ENCODE measurements at places on chromosomes 7 and 10.

DNA sequence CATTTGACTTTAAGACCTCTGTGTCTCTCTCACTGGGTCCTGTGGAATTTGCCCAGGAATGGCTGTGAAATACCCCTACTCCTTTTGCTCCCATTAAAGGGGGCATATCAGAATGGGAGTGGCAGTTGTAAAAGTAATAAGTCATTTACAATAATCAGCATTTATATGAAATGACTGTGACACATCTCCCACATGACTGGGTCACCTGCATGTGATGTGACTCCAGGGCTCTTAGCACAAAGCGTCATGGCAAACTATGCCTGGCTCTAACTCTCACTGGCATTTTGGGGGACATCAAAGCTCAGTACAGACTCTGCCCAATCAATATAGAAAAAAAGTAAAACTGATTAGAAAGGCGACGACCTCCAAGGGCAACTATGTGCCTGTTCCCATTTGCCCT, 157.6 kb downstream of the RPS24 start:
- no peak for DNase-seq

- DNase-seq = no peak
These were observed 202.2 kb downstream of the PARD3 start for GRCh38 chr10:34612938-34613337.

DNA sequence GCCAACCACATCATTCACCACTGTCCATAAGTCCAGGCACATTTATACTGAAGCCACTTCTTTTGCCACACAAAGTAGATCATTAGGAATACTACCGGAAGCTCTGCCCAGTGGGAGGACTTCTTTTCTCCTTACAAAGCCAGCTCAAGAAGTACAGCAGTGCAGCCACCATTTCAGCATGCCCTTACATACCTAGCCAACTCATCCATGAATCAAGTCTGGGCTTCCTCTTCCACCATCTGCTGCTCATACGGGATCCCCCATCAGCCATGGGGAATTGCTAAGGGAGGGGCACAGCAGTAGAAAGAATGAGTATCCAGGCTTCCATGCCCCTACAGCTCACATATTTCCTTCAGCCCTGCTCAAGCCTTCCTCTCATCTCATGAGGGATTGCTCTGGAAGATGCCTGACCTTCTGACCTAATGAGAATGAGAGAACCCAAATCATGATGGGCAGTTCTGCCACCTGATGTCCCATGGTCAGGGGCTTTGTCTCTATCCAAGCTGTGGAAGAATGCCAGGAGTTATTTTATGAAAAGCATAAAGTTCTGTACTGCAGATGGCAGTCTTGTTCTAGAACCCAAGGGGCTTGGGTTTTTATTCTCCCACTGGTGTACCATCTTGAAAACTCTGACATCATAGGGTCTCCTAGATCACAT, 39.5 kb downstream of the ACSM6 start:
- no peak for DNase-seq

DNA sequence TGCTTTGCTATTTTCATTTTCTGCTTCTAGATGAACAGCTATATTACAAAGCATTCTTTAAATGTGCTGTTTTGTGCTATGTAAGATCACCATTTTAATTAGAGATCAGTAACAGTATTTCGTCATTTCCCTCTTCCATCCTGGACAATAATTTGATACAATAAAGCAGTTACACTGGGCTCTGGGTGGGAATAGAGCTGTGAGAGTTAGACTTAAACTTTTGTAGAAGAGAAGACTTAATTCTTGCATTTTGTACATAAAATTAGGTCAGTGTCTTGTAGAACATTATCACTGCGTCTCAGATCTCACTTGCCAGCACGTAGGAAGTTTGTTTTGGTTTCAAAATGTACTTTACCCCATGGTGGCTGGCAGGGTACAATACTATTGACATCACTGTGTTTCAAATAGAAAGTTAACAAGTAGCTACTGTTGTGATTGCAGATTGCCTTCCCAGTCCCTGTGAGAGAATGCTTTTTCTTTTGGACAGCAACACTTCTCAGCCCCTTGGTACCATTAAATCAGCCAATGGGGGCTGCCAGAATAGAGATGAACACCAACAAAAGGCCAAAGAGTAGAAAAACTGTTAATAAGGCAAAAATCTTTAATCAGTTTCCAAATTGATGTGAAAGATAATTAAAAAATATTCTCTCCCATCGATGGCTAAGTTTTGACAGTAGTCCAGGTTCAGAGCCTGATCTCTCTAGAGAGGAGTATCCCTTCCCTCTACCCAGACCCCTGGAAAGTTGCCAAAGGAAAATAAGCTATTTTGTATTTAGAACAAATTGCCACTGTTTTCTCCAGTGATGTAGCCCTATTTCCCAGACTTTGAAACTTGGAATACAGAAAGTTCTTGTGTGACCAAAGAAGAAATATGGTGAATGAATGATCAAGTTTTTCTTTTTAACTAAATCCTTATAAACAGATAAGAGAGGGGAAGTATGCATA, 35.1 kb downstream of the SMNDC1 start:
- DNase-seq = no peak

DNA sequence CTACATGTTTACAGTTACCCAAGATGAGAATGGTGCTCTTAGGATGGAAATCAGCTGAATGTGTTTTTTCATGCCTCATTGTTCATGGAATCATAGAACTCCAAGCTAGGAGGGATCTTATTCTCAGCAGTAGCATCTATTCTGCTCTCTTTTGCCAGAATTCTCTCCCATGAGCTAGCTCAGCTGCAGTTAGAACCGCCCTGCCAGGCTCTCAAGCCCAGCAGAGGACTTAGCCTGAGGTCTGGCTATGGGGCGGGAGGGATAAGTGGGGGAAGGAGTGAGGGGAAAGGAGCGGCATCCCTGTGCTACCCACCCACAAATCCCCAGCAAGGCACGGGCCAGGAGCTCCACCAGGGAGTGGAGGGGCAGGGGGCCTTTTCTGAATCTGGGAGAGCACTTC, 120.7 kb upstream of the PLXNA4 start:
- no peak for DNase-seq

GRCh38 chr7:821688-822087, 10.6 kb upstream of the SUN1 start:
- no peak for DNase-seq

DNA sequence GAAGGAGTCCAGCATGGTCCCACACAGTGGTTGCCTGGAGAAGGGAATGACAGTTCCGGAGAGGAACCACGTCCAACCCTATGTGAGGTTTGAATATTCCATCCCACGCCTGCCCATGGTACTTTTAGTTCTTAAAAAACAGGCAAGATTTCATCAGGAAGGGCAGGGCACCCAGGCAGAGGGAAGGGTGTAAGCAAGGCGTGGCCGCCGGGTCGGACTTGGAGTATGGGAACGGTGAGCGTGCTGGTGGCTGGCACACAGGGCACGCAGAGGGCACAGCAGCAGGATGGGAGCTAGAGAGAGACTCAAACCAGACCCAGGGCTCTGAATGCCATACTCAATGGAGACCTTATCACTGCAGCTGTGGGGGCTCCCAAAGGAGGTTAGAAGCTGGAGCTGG, 34.3 kb downstream of the FAM53B start:
- no peak for DNase-seq

DNA sequence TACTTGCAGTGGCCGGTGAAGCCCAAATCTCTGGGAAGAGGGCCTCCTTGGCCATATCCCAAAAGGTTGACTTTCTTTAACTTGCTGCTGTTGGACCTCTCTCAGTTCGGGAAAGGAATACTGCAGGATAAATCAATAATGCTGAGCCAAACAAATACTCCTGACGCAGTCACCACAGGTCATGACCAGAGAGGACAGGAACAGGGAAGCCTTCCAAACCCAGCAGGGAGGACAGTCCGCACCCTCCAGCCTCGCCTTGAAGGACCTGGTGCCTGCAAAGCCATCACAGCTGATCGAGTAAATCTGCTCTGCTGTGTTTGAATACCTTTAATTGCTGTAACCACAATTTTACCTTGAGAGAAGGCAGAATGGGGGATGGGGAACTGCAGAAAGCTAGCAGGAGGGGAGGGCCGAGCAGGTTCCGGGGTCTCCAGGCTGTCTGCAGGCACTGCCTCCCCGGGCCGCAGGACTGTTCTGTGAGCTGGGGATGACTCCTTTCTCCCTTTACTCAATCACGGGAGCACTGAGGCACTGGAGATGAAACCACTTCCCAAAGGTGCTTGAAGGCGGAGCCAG, 20.8 kb upstream of the INSIG1 start:
- no peak for DNase-seq

DNA sequence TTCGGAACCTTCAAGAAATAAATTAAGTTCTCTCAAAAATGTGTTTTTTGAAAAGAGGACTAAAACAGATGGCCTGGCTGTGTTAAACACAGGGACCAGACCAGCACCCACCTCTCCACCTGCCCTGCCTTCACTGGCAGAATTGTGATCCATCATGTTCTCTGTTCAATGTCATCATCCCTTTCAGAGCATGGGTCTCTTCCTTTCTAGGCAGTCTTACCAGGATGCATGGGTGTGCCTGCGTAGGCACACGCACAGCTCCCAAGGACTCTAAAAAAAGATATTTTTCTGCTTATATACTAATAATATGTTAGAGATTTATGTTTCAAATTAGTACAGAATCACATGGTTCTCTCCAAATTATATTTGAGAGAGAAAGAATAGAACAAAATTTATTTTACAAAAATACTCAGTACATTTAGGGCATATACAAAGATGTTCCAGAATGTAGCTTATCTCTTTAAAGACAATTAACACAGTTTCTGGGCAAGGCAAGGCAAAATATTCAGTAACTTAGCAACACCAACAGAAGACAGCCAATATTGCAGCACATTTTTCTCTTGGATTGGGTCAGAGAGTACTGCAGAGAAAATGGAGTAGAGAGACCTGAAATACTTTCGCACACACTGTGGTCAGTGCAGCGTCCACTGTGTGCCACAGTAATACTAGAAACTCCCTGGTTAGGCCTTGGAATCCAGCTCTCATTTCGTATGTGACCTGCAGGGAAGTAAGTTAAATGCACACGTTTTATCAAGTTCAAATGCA, 52.8 kb downstream of the EGFR start:
- DNase-seq = no peak

GRCh38 chr7:28726555-28726954, 231.6 kb downstream of the TRIL start:
- no peak for DNase-seq

GRCh38 chr7:103715376-103716120, 269.5 kb upstream of the SLC26A5 start:
- DNase-seq = peak; percentile 65

GRCh38 chr10:4217653-4218052, 432.6 kb upstream of the KLF6 start:
- DNase-seq = peak; percentile 51
